ENCODE measurements at places on chromosomes 3 and 15.

DNA sequence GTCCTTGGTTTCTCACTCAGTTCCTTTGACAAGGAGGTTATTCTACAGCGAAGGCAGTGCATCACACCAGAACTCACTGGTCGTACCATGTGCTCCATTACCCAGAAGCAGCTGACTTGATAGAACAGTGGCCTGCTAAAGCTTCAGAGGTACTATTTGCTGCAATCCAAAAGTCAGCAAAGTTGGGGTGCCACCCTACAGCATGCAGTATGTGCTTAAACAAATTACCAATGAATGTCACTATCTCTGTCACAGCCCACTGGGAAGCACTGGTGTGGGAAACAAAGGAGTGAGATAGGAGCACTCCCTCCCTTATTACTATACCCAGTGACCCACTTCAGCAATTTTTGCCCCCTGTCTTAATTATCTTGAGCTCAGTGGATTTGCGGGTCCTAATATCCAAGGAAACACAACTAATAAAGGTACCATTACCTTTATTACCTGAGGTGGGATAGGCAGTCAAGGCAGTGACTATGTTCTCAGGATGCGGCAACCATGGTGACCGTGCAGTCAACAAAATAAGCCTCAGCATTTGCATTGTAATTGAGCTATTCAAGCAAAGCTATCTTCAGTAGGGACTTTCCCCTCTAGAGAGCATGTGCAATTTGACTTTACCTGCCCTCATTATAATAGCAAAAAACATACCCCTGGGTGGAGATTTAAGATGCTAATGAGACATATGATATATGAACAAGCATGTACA is 199.4 kb downstream of the OCA2 start:
- no peak for DNase-seq

- DNase-seq, result no peak
Measured at GRCh38 chr3:182636646-182637045, 156.7 kb upstream of the ATP11B start.

DNA sequence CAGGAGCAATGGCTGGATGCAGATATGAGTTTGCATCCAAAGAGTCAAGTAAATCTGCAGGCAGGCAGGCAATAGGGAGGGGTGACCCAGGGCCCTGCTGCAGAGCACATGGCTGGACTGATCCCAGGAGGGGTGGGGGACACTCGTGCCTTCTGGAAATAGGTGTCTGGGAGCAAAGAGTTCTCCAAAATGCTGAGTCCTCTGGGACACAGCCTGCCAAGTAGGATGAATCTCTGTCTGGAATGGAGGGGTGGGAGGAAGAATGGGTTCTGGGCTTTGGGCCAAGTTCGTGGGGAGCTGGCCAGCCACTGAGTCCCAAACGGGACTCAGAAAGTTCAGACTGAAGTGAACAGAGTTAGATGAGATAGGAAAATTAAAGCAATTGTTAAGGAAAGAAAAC is 214.5 kb downstream of the MTHFS start:
- DNase-seq, result no peak

DNA sequence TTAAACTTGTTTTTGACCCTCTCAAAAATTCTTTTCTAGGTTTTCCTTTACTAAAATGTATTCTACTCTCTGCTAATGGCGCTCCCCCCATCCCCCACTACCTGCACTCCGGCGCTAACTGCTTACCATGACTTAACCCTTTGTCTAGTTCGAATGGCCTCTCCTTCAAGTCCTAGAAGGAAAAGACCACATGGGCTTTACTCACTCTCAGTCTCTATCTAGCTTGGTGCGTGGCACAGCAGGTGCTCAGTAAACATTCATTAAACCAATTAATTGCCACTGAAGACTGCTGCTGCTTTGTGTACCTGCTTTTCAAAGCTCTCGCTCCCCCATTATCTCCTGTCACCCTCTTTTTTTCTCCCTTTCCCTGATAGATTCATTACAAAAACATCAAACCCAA is 457.7 kb upstream of the THRB start:
- no peak for DNase-seq

GRCh38 chr3:134366928-134367811 is 7.1 kb downstream of the AMOTL2 start:
- DNase-seq, result no peak

GRCh38 chr3:181974198-181974597 is 262.5 kb downstream of the SOX2 start:
- no peak for DNase-seq

- no peak for DNase-seq
Measured at GRCh38 chr3:145900056-145900829, 260.7 kb downstream of the PLOD2 start.

DNA sequence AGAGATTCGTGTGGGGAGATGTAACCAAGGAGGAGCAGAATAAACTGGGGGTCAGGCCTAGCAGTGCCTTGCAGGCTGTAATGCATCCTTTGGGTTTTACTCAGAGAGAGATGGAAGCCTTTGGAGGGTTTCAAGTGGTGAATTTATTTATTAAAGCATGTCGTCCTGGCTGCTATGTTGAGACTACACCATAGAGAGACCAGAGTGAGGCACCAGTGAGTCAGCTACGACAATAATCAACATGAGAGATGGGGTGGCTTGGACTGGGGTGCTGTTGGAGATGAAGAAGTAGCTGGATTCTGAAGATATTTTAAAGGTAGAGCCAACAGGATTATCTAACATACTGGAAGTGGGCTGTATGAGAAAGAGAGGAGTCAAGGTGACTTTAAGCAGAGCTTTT is 335.3 kb upstream of the ARHGEF26 start:
- DNase-seq, result no peak

GRCh38 chr15:83810110-83810509 is 156.2 kb downstream of the ADAMTSL3 start:
- DNase-seq, result no peak

DNA sequence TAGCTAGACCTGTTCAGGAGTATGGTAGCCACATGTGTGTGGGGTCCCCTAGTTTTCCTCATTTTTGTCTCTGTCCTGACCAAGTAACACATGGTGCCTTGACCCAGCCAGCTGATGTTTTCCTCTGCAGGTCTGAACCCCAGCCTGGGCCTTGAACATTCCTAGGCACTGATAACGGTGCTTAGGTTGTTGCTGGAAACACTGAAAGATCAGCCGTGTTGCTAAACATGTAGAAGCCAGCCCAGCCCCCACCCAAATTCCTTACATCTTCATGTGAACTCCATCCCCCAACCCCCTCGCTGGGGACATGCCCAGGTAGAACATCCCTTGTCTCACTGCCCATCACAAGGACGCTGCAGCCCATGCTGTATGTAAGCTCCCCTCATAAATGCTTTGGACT is 18.7 kb downstream of the RTP3 start:
- DNase-seq, result no peak

- DNase-seq, result no peak
Measured at GRCh38 chr3:57855281-57855680, 99.2 kb downstream of the SLMAP start.

GRCh38 chr3:78004571-78004970 is 964.7 kb downstream of the ROBO2 start:
- DNase-seq, result no peak

- DNase-seq, result no peak
Measured at GRCh38 chr15:64222573-64223366, 59.9 kb upstream of the PPIB start.

DNA sequence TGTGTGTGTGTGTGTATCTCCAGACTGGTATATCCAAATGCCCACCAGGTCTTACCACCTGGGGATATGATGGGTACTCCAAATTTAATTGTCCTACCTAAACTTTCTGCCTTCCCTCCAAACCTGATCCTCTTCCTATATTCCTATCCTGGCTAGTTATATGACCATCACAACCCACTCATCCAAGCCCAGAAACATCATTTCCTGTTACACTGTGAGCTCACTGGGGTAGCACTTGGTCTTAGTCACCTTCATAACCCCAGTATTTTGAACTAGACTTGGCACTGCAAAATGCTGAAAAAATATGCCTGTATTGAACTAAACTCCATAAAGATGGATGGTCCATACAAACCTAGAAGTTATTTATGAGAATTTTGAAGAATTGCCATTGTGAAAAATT is 178.8 kb upstream of the EIF1B start:
- DNase-seq, result no peak
